Bone marrow (tissue), 2 donors: ENCODE measurements at places on chromosomes 7 and 10.

DNA sequence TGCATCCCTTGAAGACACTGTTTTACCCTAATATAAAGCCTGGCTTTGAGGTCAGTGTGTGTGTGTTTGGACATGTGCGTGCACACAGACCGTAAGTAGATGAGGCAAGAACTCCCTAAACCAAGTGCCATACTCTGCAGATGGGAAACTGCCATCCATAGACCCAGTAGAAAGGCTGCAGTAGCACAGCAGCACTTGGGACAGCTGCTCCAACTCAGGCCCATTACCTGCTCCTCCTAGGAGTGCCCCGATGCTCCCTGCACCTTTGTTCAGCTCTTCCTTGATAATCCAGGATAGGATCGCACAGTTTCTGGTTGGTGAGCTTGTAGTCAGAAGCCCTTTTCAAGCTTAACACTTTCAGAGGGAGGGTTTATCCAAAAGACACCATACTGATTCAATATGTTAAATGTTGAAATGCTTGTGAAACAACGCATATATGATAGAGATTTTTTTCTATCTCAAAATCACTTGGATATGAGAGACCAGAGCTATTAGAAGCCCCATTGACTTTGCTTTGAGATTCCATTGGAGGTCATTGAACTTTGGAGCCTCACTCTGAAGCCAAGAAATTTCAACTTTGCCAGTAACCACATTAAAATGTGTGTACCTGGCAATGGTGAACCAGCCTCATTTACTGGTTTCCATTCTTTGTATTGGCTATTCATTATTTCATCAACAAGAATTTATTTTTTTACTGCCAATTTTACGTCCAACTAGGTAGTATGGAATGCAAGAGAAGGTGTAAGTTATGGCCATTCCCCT lies 757.0 kb upstream of the GALNT17 start:
- DNase-seq = no peak

DNA sequence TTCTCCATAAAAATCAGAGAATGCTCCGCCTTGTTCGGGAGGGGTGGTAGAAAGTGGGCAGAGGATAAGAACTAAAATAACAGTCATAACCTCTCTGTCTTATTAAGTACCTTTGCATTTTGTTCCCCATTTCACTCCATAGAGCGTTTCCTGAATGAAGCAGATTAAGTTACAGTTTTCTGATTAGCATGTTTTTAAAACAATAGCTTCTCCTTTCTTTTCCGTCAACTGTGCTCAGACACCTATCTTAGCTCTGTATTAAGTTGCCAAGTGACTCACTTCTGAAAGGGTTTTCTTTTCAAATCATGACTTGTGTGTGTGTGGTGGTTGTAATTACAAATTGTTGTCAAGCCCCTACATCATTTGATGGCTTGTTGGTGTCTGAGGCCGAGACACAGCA lies 1.4 kb downstream of the HABP2 start:
- DNase-seq = peak; percentile 75

DNA sequence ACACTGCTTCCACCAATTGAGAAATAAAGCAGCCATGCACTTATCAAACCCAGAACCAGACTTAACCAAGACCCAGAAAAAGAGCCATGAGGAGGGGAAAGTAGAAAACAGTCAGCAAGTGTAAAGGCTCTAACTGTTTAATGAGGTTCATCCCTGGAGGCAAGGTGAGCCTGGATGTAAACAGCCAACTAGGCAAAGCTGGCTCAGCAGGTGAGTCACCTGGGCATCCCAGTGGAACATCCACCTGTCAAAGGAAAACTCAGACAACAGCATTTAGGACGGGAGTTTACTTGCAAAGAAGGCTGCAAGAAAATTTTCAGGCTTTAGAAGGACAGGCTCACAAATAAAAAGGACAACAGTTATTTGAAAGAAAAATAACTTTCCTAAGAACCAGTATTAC lies 153.0 kb downstream of the SNX13 start:
- no peak for DNase-seq

- DNase-seq = no peak
Measured at GRCh38 chr10:30481603-30482002, 47.6 kb downstream of the MAP3K8 start.

- no peak for DNase-seq
Measured at GRCh38 chr7:113113912-113114311, 4.4 kb downstream of the SMIM30 start.
